ENCODE measurements at places on chromosomes 16 and 17.

- no peak for DNase-seq
Measured at GRCh38 chr16:72995151-72995881, 52.6 kb downstream of the ZFHX3 start.

- no peak for DNase-seq
Measured at GRCh38 chr16:50388496-50388895, 19.7 kb upstream of the BRD7 start.

- no peak for DNase-seq
Measured at GRCh38 chr17:50631195-50631907, 3.3 kb upstream of the ABCC3 start.

GRCh38 chr17:39064819-39065218 lies 86.6 kb downstream of the PLXDC1 start:
- no peak for DNase-seq

- no peak for DNase-seq
Measured at GRCh38 chr16:57591870-57592485, 36.5 kb upstream of the ADGRG1 start.

DNA sequence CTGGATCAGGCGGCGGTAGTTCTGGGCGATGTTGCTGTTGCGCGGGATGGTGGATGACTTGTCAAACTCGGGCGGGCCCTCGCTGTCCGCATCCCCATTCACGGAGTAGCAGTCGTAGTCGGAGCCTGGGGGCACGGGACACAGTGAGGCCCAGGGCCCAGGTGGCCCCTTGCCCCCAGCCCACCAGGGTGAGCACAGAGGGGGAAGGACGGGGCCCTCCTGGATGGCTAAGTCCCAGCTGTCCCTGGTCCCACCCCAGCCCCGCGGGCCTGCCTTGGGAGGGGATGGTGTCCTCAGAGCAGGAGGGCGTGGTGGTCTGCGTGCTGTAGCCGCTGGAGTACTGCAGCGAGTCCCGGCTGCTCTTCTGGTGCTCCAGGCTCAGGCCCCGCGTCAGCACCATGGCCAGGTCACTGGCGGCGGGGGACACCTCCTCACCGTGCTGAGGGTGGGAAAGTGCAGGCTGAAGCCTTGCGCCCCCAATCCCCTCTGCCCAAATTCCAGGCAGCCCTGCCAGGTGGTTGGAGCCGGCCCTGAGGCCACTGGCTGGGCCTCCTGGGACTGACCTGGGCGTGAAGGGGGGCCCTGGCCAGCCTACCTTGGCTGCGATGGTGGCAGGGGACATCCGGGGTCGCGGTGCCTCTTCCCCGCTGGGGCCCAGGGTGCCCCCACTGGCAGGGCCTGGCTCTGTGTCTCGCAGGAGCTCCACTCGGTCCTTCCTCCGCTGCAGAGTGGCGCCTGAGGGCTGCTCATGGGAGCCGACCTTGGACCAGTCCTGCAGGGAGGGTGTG lies 18.2 kb downstream of the IL34 start:
- no peak for DNase-seq

- DNase-seq: no peak
Measured at GRCh38 chr16:55480228-55480655, 1.2 kb downstream of the MMP2 start.

DNA sequence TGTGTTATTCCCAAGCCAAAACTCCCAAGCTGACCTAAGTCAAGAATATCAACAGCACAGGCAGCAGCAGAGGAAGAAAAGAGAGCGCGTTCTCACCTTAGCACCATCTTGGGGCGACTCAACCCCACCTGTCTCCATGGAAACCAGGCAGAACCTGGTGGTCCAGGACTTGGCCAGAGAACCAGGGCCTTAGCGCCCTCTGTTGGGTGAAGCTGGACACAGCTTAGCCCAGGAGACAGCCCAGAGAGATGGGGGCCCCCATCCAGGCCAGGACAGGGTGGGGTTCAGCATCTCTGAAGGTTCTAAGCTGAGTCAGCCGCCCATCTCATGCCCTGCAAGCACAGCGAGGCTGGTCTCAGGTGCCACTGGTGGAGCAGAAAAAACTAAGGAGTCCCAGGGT lies 60.1 kb upstream of the TMEM132E start:
- peak; percentile 10 for DNase-seq
